ENCODE measurements at places on chromosomes 13 and 19.

DNA sequence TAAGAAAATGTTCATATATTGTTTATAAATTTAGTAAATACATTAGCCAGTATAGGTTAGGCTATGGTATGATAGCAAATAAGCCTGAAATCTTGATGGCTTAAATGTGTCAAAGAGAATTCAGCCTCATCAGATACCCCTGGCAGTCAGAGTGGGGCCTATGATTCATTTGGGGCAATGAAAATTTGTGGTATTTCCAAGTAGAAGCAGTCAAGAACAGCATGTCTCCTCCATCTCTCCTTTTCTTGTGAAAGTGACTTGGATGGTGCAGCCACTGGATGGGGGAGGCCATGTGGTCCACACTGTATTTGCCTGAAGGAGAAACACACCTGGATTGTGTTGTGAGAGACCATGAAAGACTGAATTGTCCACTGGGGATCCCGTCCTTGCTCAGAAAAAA, 82.7 kb downstream of the DLEU7 start:
- no peak for DNase-seq

DNA sequence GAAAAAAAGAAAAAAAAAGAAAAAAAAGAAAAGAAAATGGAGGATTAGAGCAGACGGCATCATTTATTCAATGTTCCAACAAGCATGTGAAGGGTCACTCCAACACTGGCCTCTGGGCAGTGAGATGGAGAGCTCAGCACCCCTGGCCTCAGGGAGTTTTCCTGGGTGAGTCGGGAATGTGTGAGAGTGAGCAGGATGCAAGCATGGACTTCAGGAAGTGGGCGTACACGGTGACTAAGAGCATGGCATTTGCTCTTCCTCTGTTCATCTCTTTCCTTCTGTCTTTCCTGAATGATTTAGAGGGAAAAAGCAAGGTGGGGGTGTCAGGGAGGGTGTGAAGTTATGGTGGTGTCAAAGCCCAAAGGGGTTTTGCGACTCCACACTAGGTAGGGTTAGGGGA, 682 bp upstream of the CABP5 start:
- no peak for DNase-seq

DNA sequence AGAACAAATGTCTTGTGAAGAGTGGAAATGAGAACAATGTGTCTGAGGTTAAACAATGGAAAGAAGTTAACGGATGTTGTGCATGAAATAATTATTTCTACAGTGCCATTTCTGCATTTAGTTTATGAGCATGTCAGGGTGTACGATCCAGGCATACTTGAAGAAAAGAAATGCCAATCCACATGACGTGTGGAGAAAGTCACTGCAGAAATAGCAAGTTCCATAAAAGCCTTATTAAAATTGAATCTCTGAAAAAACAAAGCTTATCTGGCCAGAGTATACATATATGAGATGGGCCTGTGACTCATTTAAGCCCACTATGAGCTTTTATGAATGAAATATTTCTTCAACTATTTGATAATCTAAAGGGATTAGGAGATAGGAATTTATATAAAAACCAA, 426.1 kb downstream of the EFNB2 start:
- no peak for DNase-seq

DNA sequence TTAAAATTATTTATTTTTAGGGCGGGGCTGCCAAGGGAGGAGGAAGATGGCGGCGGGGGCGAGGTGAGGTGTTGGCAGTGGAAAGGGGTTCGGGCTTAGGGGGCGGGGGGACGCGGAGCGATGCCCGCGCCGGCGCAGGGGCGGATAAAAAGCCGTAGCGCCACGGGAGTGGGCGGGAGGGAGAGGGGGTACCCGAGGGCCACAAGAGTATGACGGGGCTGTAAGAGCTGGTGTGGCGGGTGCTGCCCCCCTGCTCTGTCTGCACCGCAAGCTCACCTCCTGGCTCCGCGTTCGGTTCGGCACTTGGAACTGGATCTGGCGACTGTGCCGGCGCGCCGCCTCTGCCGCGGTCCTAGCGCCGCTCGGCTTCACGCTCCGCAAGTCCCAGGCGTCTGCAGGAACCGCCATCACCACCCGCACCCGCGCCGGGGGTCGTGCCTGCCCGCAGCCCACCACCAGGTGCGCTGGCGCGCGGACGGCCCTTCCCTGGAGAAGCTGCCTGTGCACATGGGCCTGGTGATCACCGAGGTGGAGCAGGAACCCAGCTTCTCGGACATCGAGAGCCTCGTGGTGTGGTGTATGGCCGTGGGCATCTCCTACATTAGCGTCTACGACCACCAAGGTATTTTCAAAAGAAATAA, 265.2 kb upstream of the SGCG start:
- no peak for DNase-seq

DNA sequence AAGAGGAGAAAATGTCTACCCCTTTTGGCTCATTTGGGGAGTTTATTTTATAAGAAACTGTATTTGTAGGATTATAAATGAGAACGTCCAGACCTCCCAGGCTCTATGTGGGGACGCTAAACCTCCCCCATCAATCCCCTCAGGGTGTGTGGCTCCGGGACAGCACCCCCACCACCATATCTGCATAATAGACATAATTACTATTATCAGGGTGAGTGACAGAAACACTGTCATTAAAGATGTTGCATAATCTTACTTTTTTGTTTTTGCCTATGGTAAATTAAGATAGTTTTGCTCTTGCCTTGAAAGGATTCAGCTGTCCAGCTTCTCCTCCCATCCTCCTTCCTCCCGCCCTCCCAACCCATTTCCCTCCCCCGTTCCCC, 93.3 kb downstream of the NUFIP1 start:
- no peak for DNase-seq

DNA sequence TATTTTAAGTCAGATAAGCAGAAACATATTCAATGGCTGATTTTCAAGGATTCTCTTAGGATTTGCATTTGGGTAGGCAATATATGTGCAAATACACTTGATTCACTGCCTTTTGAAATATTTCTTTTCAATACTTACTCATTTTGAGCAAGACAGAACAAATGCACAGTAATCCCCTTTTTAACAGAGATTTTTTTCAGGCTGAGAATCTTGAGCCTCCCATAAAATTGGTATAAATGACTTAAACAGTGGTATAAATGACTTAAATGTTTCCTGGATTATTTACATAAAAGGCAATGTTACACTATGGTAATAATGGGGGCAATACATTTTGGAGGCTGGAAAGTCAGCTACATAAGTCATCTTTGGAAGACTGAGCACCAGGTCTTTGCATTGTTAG, 389.0 kb downstream of the OLFM4 start:
- DNase-seq: no peak

DNA sequence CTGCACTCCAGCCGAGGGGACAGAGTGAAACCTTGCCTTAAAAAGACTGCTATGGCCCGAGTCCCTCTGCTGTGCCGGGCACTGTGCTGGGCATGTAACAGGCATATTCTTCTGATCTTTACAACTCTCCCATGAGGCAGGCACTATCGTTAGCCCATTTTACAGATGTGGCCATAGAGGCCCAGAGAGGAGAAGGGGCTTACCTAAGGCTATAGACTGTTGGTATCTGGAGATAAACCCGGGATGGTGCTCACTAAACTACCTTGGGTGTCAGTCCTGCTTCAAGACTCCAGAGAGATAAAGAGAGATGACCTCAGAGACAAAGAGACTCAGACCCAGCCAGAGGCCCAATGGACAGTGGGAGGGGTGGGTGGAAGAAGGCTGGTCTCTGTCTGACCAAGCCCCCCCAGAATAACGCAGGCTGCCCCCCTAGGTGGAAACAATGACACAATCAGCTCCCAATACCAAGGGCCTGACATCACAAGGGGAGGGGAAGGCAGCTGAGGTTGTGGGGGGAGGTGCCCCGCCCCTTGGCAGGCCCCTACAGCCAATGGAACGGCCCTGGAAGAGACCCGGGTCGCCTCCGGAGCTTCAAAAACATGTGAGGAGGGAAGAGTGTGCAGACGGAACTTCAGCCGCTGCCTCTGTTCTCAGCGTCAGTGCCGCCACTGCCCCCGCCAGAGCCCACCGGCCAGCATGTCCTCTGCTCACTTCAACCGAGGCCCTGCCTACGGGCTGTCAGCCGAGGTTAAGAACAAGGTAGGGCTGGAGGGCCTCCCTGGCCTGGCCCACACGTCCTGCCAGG, at the start of gene CNN1:
Gene CNN1, plus strand, starts transcription at position 620 of the 805 bp plus-strand sequence. Its CDS starts 77 bp downstream, at position 697.
- no peak for DNase-seq

DNA sequence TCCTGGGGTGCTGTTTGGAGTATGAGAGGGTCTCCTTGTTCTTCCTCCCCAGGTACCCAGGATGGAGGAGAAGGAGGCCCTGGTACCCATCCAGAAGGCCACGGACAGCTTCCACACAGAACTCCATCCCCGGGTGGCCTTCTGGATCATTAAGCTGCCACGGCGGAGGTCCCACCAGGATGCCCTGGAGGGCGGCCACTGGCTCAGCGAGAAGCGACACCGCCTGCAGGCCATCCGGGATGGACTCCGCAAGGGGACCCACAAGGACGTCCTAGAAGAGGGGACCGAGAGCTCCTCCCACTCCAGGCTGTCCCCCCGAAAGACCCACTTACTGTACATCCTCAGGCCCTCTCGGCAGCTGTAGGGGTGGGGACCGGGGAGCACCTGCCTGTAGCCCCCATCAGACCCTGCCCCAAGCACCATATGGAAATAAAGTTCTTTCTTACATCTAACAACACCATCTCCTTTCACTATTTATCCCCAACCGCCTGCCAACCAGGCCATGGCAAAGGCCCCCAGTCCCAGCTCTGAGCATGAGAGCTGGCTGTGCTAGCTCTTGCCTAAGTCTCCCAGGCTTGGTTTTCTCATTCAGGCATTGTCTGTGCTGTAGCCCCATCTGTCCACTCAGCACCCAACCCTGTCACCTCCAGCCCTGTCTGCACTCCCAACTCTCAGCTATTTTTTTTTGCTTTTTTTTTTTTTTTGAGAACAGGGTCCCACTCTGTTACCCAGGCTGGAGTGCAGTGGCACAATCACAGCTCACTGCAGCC, 11.2 kb downstream of the DKKL1 start:
- DNase-seq: no peak

DNA sequence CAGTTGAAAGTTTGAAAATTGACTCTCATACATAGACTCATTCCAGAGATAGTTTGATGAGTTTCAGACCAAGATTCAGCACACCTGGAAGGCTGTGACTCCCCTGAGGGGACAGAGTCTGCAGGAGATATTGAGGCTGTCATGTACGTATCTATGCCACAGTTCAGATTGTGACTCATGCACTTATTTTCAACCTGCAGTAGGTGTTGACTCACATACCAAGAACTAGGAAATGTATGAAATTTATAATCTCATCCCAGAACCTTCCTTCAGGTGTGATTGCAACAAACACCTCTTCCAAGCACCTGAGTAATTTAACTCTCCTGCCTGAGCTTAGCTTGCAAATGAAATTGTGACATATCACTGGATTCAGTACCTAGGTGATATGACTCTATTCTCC, 64.4 kb upstream of the ZNF43 start:
- DNase-seq: no peak

DNA sequence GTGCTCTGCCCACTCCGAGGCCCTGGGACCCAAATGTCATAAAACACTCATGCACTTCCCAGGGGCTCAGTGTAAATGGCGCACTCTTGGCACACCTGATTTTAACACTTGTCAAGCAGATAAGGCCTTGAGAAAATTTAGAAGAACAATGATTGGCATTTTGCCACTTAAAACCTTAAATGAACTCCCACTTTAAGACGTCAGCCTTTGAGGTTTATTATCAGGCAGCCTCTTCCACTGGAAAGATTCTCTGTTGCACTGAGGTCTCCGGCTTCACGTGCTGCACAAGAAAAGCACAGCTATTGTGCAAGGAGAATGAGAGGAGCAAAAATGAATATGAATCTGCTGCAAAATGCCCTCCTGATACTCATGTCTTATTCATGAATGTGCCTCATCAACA, 38.5 kb upstream of the ATP11A start:
- no peak for DNase-seq

GRCh38 chr19:35493971-35494370, 3.7 kb upstream of the KRTDAP start:
- DNase-seq: no peak

DNA sequence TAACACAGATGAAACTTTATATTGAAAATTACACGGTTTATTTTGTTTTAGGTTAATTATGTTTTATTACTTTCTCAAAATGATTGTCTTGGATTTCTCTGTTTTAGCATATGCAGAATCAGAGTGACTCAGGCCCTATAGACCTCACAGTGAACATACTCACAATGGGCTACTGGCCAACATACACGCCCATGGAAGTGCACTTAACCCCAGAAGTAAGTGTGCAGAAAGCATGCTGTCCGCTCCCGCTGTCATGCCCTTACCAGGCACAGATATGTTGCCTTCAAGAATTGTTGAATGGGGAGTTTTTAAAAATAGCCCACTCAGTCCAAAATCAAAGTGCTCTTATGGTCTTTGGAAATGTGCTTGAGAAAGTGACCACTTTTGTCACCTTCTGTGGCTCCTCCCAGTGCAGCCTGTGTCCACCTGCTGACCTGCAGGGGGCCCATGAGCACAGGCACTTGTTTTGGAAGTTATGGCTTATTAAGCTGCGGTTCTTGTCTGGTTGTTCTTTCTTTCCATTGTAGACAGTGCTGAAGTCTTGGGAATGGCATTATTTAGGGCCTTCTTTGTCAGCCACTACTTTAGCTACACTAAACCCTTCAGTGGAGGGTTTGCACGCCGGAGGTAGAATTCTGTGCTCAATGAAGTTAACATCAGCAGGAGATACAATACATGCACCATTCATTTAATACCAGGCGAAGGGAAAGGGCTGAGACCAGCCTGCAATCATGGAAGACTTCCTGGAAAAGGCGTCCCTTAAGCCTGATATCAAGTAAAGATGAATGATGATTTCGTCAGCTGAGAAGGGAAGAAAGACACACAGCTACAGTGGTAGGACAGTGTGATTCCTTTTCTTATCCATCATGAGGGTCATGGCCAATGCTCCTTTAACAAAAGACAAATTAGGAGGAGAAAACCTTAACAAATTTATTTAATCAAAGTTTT, 36.7 kb downstream of the CUL4A start:
- DNase-seq: no peak

Data from activated CD8-positive, alpha-beta memory T cell treated with anti-CD3 and anti-CD28 coated beads for 48 hours (primary cell).